A172 (cell line): ENCODE measurements at places on chromosomes 12 and 14.

DNA sequence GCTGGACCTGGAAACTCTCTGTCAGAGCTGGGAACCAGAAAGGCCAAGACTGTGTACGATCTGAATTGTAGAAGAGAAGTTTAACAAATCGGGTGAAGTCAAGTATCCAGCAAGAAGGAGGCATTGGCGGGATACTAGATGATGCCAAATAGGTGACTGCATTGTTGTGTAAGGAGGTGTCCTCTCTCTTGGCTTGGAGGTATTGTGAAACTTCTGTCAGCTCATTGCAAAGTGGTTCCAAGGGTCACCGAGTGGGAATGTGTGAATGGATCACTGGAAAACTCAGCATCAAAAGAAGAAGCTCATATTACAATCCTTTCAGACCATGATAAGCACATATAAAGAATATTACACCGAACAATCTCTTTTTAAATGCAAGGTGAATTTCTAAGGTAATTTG lies 11.7 kb downstream of the NAV3 start:
- DNase-seq, result no peak

GRCh38 chr12:89848732-89849131 lies 140.1 kb upstream of the ATP2B1 start:
- DNase-seq, result no peak

GRCh38 chr14:49769171-49769570 lies 1.2 kb downstream of the KLHDC2 start:
- DNase-seq, result peak; percentile 9

- DNase-seq, result no peak
Observed at GRCh38 chr12:76152181-76152807, 67.8 kb upstream of the NAP1L1 start.

DNA sequence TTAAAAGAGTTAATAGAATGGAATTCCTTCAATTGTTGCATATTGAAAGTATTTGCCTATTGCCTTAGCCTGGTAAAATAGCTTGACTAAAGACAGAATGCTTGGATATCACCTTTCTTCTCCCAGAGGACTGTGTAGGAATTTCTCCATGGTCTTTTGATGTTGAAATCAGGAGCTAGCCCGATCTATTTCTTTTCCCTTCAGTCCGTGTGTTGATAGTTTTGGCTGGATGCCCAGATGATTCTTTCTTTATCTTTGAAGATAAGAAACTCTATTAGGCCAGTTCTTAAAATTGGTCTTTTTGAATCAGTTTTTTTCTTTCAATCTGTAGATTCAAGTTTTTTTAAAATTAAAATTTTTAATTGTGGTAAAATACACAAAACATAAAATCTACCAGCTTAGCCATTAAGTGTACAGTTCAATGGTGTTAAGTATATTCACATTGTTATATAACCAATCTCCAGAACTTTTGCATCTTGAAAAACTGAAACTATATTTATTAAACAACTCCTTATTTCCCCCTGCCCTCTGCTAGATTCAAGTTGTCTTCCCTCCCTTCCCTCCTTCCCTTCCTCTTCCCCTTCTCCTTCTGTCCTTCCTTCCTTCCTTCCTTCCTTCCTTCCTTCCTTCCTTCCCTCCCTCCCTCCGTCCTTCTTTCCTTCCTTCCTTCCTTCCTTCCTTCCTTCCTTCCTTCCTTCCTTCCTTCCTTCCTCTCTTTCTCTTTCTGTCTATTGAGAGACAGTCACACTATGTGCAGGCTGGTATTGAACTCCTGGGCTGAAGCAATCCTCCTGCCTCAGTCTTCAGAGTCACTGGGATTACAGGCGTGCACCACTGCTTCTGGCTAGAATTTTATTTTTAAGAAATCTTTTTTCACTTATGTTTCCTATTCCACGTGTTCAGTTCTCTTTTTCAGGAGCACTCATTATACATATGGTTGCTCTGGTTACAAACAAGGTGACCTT lies 10.1 kb downstream of the LACRT start:
- no peak for DNase-seq
